ENCODE measurements at places on chromosomes 6 and 20. TPM values are rescaled to one million over a fixed set of nuclear protein-coding genes. Genes with fewer than 3 reads are reported as not detected.

The MUCL3 gene
- not detected for polyA plus RNA-seq

The DLK2 gene
- 1.9 TPM for polyA plus RNA-seq

The FAM217A gene
- not detected for polyA plus RNA-seq

The MAN1A1 gene
- 23.8 TPM for polyA plus RNA-seq

The HDGFL1 gene
- polyA plus RNA-seq: not detected

The FOXS1 gene
- 4.5 TPM for polyA plus RNA-seq

The SLC52A3 gene
- polyA plus RNA-seq: 0.61 TPM

The POLR1H gene
- 19.2 TPM for polyA plus RNA-seq

The CASS4 gene
- 6.9 TPM for polyA plus RNA-seq

The PBOV1 gene
- not detected for polyA plus RNA-seq

The SIRPB2 gene
- polyA plus RNA-seq: 1.9 TPM

The CTCFL gene
- polyA plus RNA-seq: 0.21 TPM

The KIF6 gene
- 1.6 TPM for polyA plus RNA-seq

The TFAP2A gene
- polyA plus RNA-seq: 0.84 TPM

The OPRL1 gene
- polyA plus RNA-seq: 1.1 TPM

The PHACTR3 gene
- 5.0 TPM for polyA plus RNA-seq

The KHDC1L gene
- not detected for polyA plus RNA-seq

The PSORS1C2 gene
- polyA plus RNA-seq: not detected

- no peak for DNase-seq
Measured at GRCh38 chr6:149939909-149940671, 1.7 kb upstream of the ULBP2 start.

DNA sequence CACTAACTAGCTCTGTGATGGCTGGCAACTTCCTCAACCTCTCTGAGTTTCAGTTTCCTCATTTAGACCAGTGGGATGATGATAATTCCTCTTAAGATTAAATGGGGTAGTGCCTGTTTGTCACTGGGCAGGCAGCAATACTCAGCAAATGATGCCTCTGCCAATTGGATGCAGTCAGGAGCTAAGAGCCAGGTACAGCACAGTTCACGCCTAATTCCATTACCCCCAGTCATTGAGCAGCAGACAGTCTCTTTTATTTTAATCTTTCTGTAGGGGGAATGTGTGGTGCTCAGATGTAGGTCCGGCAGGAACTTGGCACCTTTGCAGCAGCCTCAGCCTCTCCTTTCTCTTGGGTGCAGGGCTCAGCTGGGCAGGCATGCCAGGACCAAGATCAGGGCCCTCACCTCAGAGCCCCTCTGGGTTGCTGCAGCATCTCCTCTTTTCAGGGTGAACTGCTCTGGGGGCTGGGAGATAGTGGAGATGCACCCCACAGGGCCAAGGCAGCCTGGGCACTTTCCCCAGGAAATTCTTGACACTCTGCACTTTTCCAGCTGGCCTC is 243.8 kb downstream of the LRFN2 start:
- no peak for DNase-seq

DNA sequence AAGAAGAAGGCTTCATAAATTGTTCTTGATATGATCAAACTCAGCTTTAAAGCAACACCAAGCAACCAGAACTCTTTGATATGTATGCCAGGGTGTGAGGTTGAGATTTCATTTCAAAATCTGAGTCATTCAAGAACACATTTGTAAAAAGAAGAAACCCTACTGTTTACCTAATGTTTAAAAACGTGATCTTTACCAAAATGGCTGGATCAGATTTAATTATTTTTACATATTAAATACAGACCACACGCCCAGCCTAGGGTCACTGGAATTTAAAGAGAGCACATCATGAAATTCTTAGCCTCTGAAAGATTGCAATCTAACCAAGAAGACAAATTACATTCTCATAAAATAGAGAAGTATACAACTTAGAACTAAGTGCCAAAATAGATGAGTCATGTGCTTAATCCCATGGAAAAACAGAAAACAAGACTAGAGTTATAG is 206.8 kb upstream of the SMLR1 start:
- DNase-seq: no peak

GRCh38 chr6:75946146-75946831 is 126.2 kb downstream of the IMPG1 start:
- no peak for DNase-seq

DNA sequence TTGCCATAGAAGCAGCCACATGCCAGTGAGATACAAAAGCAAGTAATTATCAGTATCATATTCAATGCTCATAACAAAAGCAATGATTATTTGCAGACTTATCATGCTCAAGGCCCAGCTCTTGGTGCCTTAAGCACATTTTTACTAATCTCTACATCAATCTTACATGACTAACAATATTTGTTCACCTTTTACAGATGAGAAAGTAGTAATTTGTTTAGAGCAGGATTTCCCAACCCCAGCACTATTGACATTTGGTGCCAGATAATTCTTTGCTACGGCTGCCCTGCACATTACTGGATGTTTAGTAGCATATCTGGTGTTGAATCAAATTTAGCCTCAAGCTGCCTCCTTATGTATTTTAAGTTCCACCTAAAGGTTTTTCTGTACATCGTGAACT is 19.0 kb upstream of the DOK5 start:
- DNase-seq: no peak

DNA sequence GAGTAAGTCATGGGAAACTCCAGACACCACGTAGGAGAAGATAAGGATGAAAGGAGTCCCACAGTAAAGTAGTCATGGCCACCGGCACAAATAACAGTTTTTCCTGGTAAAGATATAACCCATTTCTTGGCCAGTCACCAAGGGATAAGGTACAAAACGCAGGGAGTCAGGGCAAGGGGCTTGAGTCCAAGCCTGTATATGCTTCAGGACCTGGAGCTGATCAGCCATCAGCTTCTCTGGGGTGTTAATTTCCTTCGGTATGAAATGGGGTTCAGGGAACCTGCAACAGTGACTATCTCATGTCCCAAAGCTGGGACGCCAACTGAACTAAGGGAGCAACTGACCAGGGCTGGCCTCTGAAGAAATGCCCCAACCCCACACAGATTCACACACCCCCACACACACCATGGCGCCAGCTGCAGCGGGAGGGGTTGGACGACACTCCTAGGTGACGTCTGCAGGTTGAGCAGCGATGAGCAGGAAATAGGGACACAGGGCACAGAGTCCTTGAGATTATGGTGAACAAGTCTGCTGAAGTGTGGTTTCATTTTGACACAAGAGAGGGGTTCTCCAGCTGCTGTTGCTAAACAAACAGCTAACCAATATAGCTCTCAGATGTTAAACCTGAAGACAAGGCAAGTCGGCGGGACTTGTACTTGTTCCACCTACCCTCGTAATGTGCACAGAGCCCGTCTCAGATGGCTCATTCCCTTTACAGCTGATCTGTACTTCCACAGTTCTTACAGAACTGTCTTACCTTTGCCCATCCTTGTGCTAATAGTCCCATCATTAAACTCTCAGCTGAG is 7.4 kb upstream of the ADTRP start:
- DNase-seq: no peak

- no peak for DNase-seq
Measured at GRCh38 chr6:13079096-13079723, 249.1 kb downstream of the TBC1D7 start.

DNA sequence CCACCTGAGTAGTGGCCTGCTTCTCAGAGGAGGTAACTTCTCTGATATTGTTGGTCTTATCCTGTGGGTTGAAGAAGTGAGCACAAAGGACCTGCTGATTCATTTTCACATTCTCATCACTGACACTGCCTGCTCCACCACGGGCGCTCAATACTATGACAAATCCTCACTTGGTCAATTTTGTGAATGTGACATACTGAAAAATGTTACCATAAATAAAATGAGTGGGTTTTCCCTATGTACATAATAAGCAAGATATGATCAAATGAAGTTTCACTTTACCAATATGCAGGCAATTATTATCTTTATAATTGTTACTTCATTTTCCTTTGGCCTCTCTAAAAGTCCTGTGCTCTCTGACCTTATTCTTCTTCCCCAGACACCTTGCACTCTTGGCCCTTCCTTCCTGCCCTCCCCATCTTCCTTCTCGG is 71.5 kb upstream of the RIPOR2 start:
- DNase-seq: no peak

DNA sequence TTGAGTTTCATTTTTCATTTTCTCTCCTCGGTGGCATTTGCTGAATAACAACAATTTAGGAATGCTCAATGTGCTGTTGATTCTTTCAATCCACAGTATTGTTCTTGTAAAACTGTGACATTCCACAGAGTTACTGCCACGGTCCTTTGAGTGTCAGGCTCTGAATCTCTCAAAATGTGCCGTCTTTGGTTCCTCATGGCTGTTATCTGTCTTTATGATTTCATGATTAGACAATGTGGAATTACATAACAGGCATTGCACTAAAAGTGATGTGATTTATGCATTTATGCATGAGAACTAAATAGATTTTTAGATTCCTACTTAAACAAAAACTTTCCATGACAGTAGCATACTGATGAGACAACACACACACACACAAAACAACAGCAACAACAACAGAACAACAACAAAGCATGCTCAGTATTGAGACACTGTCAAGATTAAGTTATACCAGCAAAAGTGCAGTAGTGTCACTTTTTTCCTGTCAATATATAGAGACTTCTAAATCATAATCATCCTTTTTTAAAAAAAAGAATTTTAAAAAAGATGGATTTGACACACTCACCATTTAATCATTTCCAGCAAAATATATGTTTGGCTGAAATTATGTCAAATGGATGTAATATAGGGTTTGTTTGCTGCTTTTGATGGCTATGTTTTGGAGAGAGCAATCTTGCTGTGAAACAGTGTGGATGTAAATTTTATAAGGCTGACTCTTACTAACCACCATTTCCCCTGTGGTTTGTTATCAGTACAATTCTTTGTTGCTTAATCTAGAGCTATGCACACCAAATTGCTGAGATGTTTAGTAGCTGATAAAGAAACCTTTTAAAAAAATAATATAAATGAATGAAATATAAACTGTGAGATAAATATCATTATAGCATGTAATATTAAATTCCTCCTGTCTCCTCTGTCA is 88.1 kb downstream of the SNAP25 start:
- DNase-seq: no peak

GRCh38 chr20:35463455-35464300 is 8.3 kb downstream of the CEP250 start:
- DNase-seq: peak; percentile 67

- DNase-seq: no peak
Measured at GRCh38 chr6:18187701-18188100, 32.5 kb downstream of the KDM1B start.

GRCh38 chr6:3236005-3236404 is 8.6 kb upstream of the TUBB2B start:
- DNase-seq: no peak

- no peak for DNase-seq
Measured at GRCh38 chr20:20946122-20946759, 159.9 kb downstream of the LINC00237 start.

DNA sequence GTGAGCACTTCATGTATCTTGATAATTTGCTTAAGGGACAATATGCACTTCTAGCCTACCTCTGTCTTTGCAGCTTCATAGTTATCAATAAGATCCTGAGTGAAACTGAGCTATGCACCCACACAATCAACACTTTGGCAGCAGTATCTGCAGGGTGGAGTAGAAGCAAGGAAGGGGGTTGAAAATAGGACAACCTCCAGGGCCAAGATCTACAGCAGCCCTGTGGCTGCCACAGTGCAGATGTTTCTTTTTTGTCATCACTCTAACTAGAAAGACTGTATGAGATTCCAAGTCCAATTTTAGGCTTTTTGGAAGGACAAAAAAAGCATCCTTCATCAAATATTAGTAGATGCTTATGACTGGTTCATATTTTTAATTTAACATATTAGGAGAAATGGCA is 336.1 kb upstream of the CITED2 start:
- no peak for DNase-seq

- DNase-seq: peak; percentile 96
Measured at GRCh38 chr6:30614843-30615218, 2.2 kb downstream of the PPP1R10 start.

- peak; percentile 65 for DNase-seq
Measured at GRCh38 chr6:85115376-85115775, 334.5 kb upstream of the NT5E start.

GRCh38 chr20:2751878-2752566 is 48.4 kb downstream of the CPXM1 start:
- peak; percentile 31 for DNase-seq

- peak; percentile 59 for DNase-seq
Measured at GRCh38 chr20:53707371-53708055, 113.9 kb upstream of the ZNF217 start.

DNA sequence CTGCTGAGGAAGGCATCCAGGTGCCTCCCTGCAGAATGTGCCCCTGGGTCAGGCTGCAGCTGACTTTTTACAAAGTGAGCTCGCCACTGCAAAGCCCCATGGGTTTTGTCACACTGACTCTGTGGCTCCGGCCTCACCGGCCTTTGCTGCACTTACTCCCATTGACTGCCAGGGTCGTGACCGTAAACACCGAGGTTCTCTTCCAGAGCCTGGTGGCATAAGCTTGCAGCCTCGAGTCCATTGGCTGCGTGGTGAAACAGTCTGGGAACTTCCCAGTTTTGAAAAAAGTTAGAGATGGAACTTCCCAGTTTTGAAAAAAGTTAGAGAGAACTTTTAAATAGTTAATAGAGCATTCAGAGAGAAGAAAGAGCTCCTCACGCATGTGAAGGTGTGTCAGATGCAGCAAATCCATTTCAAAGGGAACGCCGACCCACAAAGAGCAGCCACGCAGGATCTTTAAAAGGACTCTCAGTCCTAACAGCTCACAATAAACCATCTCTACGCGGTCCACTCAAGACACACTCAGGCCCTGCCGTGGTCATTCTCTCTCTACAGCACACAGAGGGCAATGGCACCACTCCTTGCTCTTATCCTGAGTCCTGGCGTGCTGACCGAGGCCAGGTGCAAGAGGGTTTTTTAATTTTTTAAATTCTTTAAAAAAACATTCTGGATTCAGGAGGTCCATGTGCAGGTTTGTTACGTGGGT is 12.8 kb downstream of the RAMACL start:
- DNase-seq: no peak

GRCh38 chr6:154830771-154831170 is 97.6 kb downstream of the SCAF8 start:
- DNase-seq: no peak

DNA sequence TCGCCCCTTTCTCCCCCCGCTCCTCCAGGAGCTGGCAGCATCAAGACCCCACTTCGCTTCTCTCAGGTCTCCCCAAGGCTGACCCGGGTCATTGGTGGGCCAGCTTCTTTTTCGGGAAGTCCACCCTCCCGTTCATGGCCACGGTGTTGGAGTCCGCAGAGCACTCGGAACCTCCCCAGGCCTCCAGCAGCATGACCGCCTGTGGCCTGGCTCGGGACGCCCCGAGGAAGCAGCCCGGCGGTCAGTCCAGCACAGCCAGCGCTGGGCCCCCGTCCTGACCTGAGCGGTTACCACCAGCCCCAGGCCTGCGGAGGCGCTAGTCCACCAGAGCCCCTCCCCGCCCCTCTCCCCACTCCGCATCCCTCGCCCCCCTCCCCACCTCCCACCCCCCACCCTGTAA is 1.0 kb downstream of the PPDPF start:
- DNase-seq: no peak

DNA sequence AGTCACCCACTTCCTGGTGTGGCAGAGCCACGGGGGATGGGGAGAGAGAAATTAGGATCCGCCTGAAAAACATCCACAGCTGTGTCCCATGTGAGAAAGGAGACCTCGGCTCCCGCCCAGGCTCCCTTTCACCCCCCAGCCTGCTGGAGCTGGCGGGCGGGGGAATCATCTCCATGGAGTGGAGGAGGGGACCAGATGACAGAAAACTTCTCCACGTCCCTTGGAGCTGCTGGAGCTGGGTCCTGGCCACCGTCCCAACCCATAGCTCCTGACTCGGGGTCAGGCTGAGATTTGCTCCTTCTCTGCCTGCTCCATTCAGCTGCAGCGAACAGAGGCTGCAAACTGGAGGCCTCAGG is 113.8 kb downstream of the CEBPB start:
- DNase-seq: peak; percentile 78

GRCh38 chr6:108179741-108180140 is 13.9 kb downstream of the NR2E1 start:
- DNase-seq: no peak

GRCh38 chr6:154318721-154319120 is 37.9 kb downstream of the IPCEF1 start:
- no peak for DNase-seq
